ENCODE measurements at places on chromosomes 4 and X. TPM values are rescaled to one million over a fixed set of nuclear protein-coding genes. Genes with fewer than 3 reads are reported as not detected.

Gene SPP1
- total RNA-seq: 43.1 TPM

Gene LAP3
- total RNA-seq: 46.4 TPM

Gene PLP1
- 49.9 TPM for total RNA-seq

Gene CCDC110
- total RNA-seq: 5.4 TPM

Gene MAGEC3
- not detected for total RNA-seq

Gene MSMO1
- 272 TPM for total RNA-seq

Gene CTAG1A
- total RNA-seq: not detected

GRCh38 chrX:37686369-37686995 is 891 bp downstream of the XK start:
- no peak for DNase-seq
- H3K27me3 ChIP-seq: peaks cover 10% of the 10 kb centered on the region
- H3K4me1 ChIP-seq: peaks cover 16% of the 10 kb centered on the region
- H3K27ac ChIP-seq: no peak overlapping the region

DNA sequence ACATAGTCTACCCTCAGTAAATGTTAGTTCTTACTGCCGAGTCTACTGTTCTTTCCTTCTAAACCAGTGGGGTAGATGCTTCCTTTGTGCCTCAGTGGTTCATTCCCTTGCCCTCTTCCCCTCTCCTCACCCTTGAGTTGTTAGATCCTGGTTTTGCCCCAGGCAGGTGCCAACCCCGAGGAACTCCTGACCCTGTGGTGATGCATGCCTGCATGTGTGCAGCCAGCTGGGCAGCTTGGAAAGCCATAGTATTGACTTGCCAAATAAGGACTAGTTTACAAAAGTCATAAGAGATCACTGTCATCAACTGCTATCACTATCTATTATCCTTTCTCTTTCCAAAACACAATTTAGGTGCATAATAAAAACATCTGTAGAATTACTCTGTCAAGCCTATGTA is 50.9 kb downstream of the REPS2 start:
- no peaks in the 10 kb centered on the region for H3K27me3 ChIP-seq
- no peaks in the 10 kb centered on the region for H3K36me3 ChIP-seq
- no peaks in the 10 kb centered on the region for H3K4me1 ChIP-seq
- no peak overlapping the region for H3K27ac ChIP-seq
- DNase-seq: no peak

- peak; percentile 51 for DNase-seq
- no peaks in the 10 kb centered on the region for H3K36me3 ChIP-seq
- peaks cover 5% of the 10 kb centered on the region for H3K4me1 ChIP-seq
- no peak overlapping the region for H3K27ac ChIP-seq
Measured at GRCh38 chr4:3041192-3042142, 32.9 kb downstream of the HTT-AS start.

- H3K27ac ChIP-seq: no peak overlapping the region
- H3K36me3 ChIP-seq: no peaks in the 10 kb centered on the region
- DNase-seq: no peak
- H3K4me1 ChIP-seq: no peaks in the 10 kb centered on the region
Measured at GRCh38 chr4:111572470-111572869, 572.8 kb upstream of the FAM241A start.

GRCh38 chrX:51484616-51485015 is 11.8 kb downstream of the NUDT11 start:
- H3K27me3 ChIP-seq: no peaks in the 10 kb centered on the region
- H3K27ac ChIP-seq: no peak overlapping the region
- H3K4me1 ChIP-seq: no peaks in the 10 kb centered on the region
- no peak overlapping the region for H3K4me3 ChIP-seq
- DNase-seq: no peak

- DNase-seq: no peak
- H3K4me1 ChIP-seq: peaks cover 5% of the 10 kb centered on the region
- H3K27me3 ChIP-seq: no peaks in the 10 kb centered on the region
Measured at GRCh38 chrX:13733506-13733905, 914 bp downstream of the TRAPPC2 start.

DNA sequence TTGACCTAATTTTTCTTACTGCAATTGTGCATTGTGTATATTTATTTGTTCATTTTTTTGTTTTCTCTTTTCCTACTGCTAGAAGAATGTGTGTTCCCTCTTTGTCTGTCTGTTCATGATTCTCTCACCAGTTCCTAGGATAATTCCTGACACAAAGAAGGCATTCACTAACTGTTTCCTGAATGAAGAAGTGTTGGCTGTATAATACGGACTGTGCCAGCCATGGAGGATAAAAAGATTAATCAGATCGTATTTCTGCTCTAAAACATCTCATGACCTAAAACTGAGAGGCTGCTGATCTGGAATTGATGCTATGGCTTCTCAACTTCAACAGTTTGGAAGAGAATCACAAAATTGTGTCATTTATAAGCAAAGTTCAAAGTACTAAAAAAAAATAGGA is 563.1 kb upstream of the FRG1 start:
- no peaks in the 10 kb centered on the region for H3K27me3 ChIP-seq
- no peak overlapping the region for H3K4me3 ChIP-seq
- no peaks in the 10 kb centered on the region for H3K4me1 ChIP-seq
- no peak for DNase-seq
- no peaks in the 10 kb centered on the region for H3K36me3 ChIP-seq
- no peak overlapping the region for H3K27ac ChIP-seq

DNA sequence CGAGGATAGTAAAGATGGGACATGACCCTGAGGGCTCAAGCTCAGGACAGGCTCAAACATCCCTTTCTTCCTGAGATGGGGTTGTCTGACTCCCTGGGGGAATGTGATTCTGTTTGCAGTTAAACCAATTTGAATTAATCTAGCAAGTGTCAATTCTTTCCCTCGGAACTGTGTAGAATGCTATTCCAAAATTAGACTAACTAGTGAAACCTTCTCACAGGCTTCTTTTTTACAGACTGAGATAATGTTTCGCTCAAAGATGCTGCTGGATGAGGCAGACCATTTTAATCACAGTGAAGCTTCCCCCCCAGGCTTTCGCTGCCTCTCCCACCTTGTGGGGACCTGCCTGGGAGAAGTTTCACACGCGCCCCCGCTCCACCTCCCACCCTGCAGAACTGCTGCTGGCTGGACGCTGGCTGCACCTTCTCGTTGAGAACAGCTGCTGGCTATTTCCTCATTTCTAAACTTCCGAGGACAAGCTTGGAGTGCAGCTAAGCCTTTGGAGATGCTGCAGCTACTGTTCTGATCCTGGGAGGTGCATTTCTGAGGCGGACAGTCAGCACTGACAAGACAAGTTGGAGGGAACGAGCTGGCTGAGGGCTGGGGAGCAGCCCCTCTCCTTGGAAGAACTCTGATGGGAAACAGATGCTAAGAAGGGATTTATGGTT is 297.8 kb downstream of the RAPGEF2 start:
- H3K27ac ChIP-seq: no peak overlapping the region
- DNase-seq: no peak
- no peaks in the 10 kb centered on the region for H3K27me3 ChIP-seq
- H3K4me1 ChIP-seq: no peaks in the 10 kb centered on the region
- no peaks in the 10 kb centered on the region for H3K36me3 ChIP-seq

DNA sequence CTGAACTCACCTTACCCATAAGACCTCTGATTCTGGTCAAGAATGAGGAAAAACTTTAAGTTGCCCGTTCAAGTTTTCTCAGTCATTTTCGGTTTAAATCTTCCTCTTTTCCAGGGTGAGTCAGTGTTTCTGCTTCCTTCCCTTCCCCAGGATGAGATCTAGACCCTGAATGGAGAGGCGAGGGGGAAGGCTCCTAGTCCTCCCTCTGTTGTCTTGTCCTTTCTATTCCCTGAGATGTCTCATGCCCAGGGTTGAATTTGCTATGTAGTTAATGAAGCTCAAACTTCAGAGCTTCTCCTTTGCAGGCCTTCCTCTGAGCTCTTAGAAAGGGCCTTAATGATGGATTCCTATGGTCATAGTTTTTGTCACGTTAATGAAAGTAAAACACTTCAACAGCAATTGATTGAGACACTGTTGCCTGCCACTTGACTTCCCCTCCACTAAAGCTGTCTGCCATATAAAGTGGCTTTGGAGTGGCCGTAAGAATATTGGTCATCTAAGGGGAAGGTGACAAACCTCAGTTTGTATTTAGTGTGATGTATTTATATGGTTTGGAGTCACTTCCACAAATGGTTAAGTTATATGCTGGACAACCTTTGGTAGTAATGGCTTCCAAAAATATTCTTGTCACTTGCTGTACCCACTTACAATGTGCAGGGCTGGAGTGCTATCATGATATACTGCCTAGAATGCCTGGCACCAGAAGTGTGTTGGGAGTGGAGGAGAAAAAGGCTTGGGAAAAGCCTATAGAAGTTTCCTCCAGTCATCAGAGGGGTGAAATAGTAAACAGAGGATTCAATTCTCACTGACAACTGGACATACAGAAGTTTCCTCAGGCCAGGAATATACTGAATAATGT is 24.3 kb upstream of the GPRIN3 start:
- no peak overlapping the region for H3K27ac ChIP-seq
- no peaks in the 10 kb centered on the region for H3K27me3 ChIP-seq
- H3K36me3 ChIP-seq: no peaks in the 10 kb centered on the region
- no peaks in the 10 kb centered on the region for H3K4me1 ChIP-seq
- DNase-seq: no peak

- no peak overlapping the region for H3K4me3 ChIP-seq
- no peaks in the 10 kb centered on the region for H3K27me3 ChIP-seq
- DNase-seq: no peak
- no peaks in the 10 kb centered on the region for H3K36me3 ChIP-seq
- no peaks in the 10 kb centered on the region for H3K4me1 ChIP-seq
Measured at GRCh38 chr4:156408749-156409148, 455.1 kb upstream of the CTSO start.

GRCh38 chr4:38152305-38152704 is 192.1 kb downstream of the PTTG2 start:
- no peaks in the 10 kb centered on the region for H3K27me3 ChIP-seq
- no peaks in the 10 kb centered on the region for H3K4me1 ChIP-seq
- H3K27ac ChIP-seq: no peak overlapping the region
- DNase-seq: no peak
- no peaks in the 10 kb centered on the region for H3K36me3 ChIP-seq

- H3K27me3 ChIP-seq: no peaks in the 10 kb centered on the region
- H3K4me3 ChIP-seq: no peak overlapping the region
- DNase-seq: no peak
- H3K4me1 ChIP-seq: peaks cover 8% of the 10 kb centered on the region
Measured at GRCh38 chr4:122749704-122750454, 17.4 kb downstream of the BBS12 start.

DNA sequence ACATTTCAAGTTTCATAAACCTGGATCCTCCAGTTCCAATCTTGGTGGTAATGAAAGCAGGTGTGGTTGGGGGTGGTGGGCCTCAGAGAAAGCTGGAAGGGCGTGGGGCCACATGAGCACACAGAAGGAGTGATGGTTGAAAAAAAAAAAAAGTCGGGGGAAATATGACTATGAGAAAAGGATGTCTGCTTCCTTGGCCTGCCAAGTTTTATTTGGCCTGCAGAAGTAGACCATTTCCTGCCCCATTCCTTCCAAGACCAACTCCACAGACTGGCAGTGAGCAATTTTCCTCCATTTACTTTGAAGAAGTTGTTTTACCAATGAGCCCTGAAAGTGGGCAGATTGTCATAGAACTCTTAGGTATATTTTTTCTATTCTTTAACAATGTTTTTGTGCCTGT is 43.3 kb downstream of the LNX1 start:
- DNase-seq: no peak
- peaks cover 9% of the 10 kb centered on the region for H3K4me1 ChIP-seq
- no peaks in the 10 kb centered on the region for H3K36me3 ChIP-seq

DNA sequence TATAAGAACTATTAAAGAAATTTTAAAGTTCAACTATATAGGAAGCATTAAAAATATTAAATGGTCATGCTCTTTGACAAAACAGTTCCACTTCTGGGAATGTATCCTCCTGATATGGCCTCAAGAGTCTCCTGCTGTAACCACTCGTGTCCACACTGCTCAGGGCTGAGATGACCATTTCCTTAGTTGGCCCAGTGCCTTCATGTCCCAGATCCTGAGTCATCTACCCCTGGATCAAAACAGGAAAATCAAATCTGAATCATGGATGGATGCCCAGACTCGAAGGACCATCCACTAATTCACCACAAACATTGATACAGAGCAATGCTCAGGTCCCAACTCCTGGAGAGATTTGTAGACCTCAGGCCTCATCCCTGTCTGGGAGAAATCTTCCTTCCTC is 44.7 kb downstream of the GPRASP3 start:
- H3K4me3 ChIP-seq: no peak overlapping the region
- no peaks in the 10 kb centered on the region for H3K27me3 ChIP-seq
- no peaks in the 10 kb centered on the region for H3K36me3 ChIP-seq
- no peak overlapping the region for H3K27ac ChIP-seq
- H3K4me1 ChIP-seq: no peaks in the 10 kb centered on the region

DNA sequence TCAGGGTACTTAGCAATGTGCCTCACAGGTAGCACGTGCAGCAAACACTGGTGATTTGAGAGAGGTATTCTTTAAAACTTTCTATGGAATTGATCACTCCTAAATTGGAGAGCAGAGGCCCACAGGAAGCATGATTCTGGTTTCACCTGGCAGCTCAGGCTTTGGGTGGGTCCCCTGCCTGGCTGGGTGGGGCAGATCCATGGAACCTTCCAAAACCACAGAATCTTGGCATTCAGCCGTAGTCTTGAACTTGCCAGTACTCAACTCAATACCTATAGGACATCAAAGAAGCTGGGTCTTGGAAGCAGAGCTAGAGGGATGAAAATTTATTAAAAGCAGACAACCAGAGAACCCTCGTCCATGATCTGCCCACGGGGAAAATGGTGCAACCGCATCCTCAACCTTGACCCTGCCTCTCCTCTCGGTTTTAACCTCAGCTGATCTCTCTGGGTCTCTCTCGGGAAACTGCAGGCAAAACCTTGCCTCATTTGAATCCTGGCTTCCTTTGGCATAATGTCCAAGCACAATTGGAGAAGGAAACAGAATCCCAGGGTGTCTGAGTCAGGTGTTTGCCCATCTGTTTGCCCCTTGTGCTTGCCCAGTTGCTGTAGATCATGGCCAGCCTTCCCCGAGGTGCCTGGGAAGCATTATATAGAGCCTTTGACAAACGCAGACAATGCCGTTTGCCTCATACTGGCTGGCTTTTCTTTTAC is 22.9 kb downstream of the OTOP1 start:
- no peak overlapping the region for H3K4me3 ChIP-seq
- no peak for DNase-seq
- no peak overlapping the region for H3K27ac ChIP-seq
- H3K4me1 ChIP-seq: no peaks in the 10 kb centered on the region
- no peaks in the 10 kb centered on the region for H3K27me3 ChIP-seq
- H3K36me3 ChIP-seq: no peaks in the 10 kb centered on the region

DNA sequence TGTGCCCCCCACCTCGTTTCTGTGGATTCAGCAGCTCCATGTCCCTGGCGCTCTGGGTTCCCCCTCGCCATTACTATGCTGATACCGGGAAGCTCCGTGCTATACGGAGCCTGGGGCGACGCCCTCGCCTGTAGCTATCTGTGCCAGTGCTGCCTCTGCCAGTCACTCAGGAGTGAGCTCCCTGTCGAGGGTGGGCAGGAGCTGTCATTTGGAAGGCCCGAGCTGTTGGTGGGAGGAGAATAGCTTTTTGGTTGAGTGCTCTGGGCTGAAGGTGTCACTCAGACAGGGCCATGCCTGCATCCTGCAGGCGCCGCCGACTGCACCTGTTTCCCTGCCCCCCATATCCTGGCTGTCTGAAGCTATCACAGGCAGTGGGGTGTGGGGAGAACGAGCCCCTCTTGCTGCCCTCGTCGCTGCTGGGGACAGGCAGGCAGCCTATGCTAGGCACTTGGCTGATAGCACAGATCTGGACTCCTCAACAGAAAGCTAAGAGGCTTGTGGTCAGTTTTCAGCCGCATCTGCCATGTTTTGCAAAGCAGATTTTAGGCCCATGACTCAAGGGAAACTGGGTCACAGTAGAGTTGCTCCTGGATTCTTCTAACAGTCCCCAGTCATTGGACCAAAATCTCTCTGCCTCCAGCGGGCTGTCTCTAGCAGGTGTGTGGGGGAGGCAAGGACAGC is 31.8 kb downstream of the CPLX1 start:
- no peaks in the 10 kb centered on the region for H3K36me3 ChIP-seq
- DNase-seq: no peak
- H3K27me3 ChIP-seq: peaks cover 47% of the 10 kb centered on the region
- H3K4me3 ChIP-seq: 0 out of 2 replicates have a peak overlapping the region, but pooled peaks have one; percentile 62
- H3K4me1 ChIP-seq: peaks cover 26% of the 10 kb centered on the region
- H3K27ac ChIP-seq: no peak overlapping the region
